Inflammatory macrophage treated with lipopolysaccharide for 4 hours (primary cell): ENCODE measurements at places on chromosomes 5 and 9.

DNA sequence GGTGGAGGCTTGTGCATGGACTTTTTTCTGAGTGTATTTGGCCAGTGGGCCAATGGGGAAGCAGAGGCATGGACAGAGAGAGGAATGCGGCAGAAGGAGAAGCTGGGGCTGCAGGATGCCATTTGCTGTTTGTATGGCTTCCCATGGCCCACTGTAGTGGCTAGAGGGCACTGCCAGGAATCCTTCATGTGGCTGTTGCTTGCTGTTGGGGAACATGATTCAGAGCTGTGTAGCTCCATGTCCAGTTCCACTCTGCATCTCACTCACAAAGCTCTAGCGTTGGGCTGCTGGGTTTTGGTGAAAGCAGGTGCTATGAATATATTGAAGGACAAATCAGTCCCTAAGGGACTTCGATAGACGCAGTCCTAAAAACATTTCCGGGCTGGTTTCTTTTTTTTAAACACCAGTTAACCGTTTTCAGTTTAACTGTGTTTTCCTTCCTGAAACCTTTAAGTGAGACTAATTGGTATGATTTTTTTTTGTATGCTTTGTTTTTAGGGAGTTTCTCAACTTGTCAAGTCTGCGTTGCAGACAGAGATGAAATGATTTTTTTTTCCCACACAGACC is 51.3 kb downstream of the SLC22A5 start:
- DNase-seq, result no peak

DNA sequence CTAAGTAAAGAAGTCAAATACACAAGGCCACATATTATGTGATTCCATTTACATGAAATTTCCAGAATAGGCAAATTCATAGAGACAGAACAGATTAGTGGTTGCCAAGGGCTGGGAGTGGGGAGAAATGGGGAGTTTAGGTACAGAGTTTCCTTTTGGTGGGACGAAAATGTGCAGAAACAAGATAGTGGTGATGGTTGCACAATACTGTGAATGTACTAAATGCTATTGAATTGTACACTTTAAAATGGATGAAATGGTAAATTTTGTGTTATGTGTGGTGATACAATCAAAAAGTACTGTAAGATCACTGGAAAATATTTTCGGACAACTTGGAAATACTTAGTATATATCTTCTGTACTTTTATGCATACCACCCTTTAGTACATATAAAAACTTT is 15.0 kb downstream of the ECM2 start:
- DNase-seq, result no peak

GRCh38 chr5:176538989-176539384 is 1.8 kb upstream of the RNF44 start:
- DNase-seq, result no peak

DNA sequence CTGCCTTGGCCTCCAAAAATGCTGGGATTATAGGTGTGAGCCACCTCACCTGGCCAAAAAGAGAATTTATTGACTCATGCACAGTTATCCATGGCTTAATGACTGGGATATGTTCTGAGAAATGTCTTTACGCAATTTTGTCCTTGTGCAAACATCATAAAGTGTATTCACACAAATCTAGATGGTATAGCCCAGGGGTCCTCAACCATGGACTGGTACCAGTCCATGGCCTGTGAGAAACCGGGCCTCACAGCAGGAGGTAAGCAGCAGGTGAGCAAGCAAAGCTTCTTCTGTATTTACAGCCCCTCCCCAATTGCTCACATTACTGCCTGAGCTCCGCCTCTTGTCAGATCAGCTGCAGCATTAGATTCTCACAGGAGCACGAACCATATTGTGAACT is 12.4 kb upstream of the SIL1 start:
- no peak for DNase-seq

- no peak for DNase-seq
Measured at GRCh38 chr5:96924016-96924443, 11.8 kb upstream of the LNPEP start.

GRCh38 chr5:17235731-17236330 is 18.4 kb downstream of the BASP1 start:
- DNase-seq, result no peak
